ENCODE measurements at places on chromosomes 11 and 22.

GRCh38 chr11:24373516-24373915, 123.3 kb upstream of the LUZP2 start:
- DNase-seq: no peak

DNA sequence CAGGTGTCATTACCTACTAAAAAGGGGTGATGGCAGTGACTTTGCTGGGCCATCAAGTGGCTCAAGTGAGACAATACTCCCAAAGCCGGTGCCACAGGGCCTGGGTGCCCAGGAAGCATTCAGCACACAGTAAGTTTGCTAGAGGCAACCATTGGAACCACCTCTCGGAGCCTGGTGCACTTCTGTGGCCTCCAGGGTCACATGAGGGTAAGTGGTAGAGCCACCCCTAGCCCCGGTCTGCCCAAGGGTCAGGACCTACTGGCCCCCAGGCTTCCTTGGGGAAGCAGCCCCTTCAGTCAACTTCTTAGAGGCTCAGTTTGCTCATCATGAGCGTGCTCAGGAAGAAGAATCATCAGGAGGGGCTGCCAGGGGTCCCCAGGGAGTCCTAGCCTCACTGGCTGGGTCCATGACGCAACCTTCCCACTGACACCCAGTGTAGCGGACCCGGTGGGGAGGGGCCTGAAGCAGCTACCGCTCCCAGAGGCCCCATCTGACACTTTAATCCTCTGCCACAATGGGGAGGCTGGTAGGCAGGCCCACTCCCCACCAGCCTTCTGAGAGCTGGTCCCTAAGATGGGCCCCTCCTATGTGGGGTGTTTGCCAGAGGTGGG, 17.5 kb upstream of the RASL10A start:
- no peak for DNase-seq

GRCh38 chr22:17941471-17942406, 82.6 kb downstream of the MICAL3 start:
- no peak for DNase-seq

GRCh38 chr22:28773461-28773867, 969 bp downstream of the CCDC117 start:
- peak; percentile 24 for DNase-seq

GRCh38 chr11:86523738-86524619, 148.4 kb downstream of the ME3 start:
- DNase-seq: no peak

DNA sequence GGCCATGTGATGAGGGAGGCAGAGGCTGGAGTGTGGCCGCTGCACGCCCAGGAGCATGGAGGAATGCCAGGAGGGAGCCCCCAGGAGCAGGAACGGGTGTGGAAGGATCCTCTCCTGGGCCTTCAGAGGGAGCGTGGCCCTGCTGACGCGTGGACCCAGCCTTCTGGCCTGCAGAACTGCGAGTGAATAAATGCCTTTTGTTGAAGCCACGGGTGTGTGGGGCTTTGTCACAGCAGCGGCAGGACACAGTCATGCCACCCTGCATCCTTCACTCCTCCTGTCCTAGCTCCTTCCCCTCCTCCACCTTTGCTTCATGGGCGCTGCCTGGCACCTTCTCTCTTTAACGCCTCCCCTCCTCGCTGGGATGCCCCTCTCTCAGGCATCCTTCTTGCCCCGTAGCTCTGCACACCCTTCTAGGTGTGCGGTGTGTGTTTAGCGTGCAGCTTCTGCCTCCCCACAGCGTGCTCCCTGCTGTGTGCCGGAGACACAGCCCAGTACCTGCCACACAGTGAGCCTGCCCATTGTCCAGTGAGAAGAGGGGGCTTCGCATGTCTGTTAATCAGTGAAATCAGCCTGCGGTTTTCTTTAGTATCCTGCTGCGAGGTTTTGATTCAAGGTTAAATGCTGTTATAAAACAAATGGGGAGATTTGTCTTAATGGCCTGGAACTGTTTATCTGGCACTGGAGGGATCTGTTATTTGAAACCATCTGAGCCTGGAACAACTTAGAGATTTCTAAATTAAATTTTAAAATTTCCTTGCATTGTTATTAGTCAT, 459.6 kb downstream of the TBC1D22A start:
- DNase-seq: no peak

DNA sequence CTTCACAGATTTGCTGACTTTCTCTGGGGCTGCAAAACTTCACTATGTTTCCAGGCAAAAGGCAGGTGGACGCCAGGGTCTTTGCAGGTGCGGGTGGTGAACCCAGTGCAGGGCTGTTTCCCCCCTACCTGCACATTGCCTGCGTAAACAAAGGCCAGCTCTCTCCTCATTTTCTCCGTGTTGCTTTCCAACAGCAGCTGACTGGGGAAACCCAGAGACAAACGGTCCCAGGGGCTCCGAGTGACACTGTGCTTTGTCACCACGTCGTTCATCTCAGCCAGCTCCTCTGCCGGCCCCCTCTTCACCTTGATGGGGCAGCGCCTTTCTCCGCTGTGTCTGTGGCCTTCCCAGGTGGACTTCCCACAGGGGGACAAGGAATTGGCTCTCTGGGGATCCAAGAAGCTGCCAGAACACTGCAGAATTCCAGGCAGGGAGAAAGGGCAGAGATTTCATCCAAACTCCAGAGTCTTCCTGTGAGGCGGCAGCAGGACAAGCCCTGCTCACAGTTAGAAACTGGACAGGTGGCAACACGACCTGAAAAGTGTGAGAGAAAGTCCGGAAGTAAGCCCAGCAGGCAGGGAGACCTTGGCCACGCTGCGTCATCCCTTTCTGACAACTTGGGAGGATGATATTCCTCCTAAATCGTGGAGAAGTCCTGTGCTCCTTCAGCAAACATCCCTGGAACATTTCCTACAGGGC, 1493.7 kb downstream of the TBC1D22A start:
- no peak for DNase-seq

DNA sequence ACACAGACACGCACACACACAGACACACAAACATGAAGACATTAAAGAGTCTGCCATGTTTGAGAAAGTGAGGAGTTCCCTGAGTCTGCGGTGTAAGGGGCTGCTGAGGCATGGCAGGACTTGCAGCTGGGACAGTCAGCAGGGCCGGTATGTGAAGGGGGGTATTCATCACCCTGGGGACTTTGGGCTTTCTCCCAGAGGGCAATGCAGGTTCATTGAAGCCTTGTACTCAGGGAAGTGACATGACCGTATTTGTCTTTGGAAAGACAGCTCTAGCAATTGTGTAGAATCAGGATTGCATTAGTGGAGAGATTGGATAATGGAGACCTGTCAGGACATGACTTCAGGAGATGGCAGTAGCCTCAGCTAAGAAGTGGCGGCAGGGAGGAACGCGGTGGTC, 9.4 kb upstream of the ADAMTS8 start:
- DNase-seq: no peak

- DNase-seq: no peak
Measured at GRCh38 chr11:96052921-96053651, 129.2 kb upstream of the MTMR2 start.

DNA sequence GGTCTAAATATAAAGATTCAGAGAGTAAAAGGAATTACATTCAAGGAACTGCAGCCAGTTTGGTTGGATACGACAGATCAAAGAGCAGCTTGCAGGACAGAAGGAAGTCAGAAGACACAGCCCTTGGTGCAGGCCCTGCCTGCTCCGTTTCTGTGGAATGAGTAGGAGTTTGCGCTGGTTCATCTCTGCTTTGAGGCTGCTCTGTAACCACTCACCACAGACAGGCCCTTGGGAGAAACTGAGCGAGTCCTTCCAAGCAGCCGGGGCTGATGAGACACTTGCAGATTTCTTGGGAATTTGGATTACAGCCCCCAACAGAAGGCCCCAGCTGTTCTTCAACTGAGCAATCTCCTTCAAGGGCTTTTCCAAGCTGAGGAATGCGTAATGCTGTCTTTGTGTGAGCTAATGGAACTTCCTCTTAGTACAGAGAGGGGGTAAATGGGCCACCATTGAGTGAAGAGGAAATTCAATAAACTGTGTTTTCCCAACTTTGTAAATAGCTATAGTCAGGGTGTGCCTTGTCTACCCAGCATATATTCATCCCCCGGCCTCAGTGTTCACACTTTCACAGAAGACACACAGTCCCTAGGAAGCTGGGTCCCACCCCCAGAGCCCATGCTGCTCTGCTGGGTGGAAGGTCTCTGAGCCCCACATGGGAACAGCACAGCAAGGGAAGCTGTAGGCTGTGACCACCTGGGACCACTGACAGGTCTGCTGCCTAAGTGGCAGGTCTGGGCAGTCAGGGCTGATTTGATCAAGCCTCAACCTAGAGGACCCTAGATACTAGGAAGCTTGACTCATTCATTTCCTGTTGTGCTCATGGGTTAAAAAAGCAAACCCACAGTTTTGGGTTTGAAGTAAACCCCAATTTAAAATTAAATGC, 16.6 kb downstream of the IL10RA start:
- DNase-seq: peak; percentile 55

DNA sequence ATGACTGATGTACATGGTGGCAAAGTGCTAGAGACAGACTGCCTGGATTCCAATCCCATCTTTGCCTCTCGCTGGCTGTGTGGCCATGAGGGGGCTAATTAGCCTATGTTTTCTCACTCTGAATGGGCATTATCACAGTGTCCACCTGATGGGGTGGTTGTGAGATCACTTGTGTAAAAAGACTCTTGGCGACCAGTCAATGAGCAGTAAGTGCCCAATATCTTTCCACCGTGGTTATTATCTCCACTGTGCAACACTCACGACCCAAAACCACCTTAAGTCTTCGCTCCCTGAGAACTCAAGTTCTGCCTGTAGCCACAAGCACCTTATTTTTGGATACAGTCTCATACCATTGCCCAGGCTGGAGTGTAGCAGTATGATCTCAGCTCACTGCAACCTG, 52.1 kb downstream of the PLEKHA7 start:
- no peak for DNase-seq

- no peak for DNase-seq
Measured at GRCh38 chr11:120816176-120816575, 207.7 kb upstream of the TBCEL start.

Measured in AML-193 (cell line).